ENCODE measurements at places on chromosomes 7 and 10. TPM values are rescaled to one million over a fixed set of nuclear protein-coding genes. Genes with fewer than 3 reads are reported as not detected.
A peak's percentile ranks its signal among the peaks of the same experiment; 100 is the strongest.

DNA sequence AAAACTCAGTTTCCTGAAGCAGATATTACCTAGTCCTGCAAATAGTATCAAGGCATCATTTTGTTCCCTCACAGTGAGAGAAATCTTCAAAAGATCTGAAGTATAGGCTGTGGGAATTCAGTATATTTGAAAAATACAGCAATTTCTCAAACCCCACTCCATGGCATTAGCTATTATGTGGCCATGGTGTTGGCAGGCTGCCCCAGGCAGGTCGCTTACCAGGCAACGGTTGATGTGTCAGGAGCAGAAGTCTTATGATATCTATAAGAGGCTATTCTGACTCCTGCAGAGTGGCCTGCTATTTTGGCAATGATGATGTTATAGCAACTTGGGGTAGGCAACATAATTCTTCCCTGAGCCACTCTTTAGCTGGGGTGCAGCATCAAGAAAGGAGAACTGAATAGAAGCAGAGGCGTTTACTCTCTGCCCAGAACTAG lies 187.9 kb downstream of the PLXDC2 start:
- DNase-seq, result no peak
- H3K27me3 ChIP-seq, result no peaks in the 10 kb centered on the region
- peak overlapping the region; percentile 73 for H3K27ac ChIP-seq
- no peaks in the 10 kb centered on the region for H3K36me3 ChIP-seq

DNA sequence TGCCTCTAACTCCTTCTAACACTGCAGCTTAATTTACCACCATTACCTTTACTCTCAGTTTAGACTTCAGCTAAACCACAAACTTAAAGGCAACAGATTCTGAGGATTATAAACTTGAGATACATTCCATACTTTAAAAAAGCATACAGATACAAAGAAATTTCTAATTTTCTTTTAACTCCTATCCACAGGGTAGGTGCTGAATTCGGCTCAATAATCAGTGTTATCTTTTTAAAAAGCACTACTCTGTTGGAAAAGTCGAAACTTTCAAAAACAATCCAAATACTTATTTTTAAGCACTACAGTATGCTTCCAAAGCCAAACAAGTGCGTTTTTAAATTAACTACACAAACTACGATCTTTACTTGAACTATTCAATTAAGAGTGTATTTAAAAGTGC lies 1.0 kb downstream of the SMNDC1 start:
- H3K27me3 ChIP-seq, result no peaks in the 10 kb centered on the region
- peaks cover 49% of the 10 kb centered on the region for H3K4me1 ChIP-seq
- H3K4me3 ChIP-seq, result peak overlapping the region; percentile 97
- no peak for DNase-seq

DNA sequence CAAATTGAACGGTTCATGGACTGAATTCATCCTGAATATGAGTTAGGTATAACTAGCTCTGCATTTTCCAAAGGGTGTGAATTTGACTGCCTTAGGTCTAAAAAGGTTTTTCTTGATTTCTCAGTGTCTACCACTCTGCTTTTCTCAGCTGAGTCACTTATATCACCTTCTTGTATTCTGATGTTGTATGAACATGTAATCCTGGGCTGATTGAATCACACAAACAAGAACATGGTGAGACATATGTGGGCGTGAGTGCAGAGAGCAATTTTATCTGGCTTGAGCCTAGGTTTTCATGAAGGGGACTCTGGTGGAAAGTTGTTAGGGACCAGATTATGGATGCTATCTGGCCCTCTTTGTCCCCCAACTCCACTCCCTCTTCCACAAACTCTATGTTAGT lies 239.8 kb downstream of the SUGCT start:
- no peak overlapping the region for H3K4me3 ChIP-seq
- no peak overlapping the region for H3K27ac ChIP-seq
- H3K36me3 ChIP-seq, result no peaks in the 10 kb centered on the region
- no peak for DNase-seq

DNA sequence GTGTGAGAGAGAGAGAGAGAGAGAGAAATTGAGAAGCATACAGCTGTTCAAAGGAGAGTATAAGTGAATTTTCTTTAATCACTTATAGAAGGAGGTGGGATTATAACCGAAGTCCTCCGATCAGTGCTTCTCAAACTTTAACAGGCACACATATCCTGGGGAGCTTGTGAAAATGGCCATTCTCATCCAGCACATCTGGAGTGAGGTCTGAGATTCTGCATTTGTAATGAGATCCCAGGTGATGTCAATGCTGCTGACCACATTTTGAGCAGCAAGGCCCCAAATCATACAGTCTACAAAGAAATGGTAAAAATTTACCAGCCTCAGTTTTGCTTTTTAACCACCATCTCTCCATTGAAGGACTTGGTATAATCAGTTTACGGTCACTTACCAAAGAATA lies 219.0 kb downstream of the PTEN start:
- H3K27ac ChIP-seq, result no peak overlapping the region
- no peaks in the 10 kb centered on the region for H3K27me3 ChIP-seq
- H3K36me3 ChIP-seq, result no peaks in the 10 kb centered on the region
- DNase-seq, result no peak
- H3K4me1 ChIP-seq, result peaks cover 11% of the 10 kb centered on the region
- H3K4me3 ChIP-seq, result no peak overlapping the region

GRCh38 chr10:74081192-74081803 lies 69.3 kb downstream of the AP3M1 start:
- no peak overlapping the region for H3K4me3 ChIP-seq
- peaks cover 27% of the 10 kb centered on the region for H3K36me3 ChIP-seq
- no peak overlapping the region for H3K27ac ChIP-seq
- H3K27me3 ChIP-seq, result no peaks in the 10 kb centered on the region

GRCh38 chr7:150479023-150479716 lies 28.7 kb downstream of the GIMAP8 start:
- DNase-seq, result no peak
- H3K27me3 ChIP-seq, result no peaks in the 10 kb centered on the region
- H3K4me1 ChIP-seq, result peaks cover 6% of the 10 kb centered on the region
- no peaks in the 10 kb centered on the region for H3K36me3 ChIP-seq
- H3K4me3 ChIP-seq, result no peak overlapping the region
- no peak overlapping the region for H3K27ac ChIP-seq

- no peak overlapping the region for H3K4me3 ChIP-seq
- H3K36me3 ChIP-seq, result no peaks in the 10 kb centered on the region
- DNase-seq, result no peak
- no peaks in the 10 kb centered on the region for H3K4me1 ChIP-seq
- no peak overlapping the region for H3K27ac ChIP-seq
These were observed 183.9 kb downstream of the AVL9 start for GRCh38 chr7:32679192-32679591.

- H3K4me3 ChIP-seq, result no peak overlapping the region
- H3K27ac ChIP-seq, result no peak overlapping the region
- no peaks in the 10 kb centered on the region for H3K27me3 ChIP-seq
- H3K36me3 ChIP-seq, result no peaks in the 10 kb centered on the region
These were observed 454.9 kb downstream of the ADRA2A start for GRCh38 chr10:111531690-111532089.

DNA sequence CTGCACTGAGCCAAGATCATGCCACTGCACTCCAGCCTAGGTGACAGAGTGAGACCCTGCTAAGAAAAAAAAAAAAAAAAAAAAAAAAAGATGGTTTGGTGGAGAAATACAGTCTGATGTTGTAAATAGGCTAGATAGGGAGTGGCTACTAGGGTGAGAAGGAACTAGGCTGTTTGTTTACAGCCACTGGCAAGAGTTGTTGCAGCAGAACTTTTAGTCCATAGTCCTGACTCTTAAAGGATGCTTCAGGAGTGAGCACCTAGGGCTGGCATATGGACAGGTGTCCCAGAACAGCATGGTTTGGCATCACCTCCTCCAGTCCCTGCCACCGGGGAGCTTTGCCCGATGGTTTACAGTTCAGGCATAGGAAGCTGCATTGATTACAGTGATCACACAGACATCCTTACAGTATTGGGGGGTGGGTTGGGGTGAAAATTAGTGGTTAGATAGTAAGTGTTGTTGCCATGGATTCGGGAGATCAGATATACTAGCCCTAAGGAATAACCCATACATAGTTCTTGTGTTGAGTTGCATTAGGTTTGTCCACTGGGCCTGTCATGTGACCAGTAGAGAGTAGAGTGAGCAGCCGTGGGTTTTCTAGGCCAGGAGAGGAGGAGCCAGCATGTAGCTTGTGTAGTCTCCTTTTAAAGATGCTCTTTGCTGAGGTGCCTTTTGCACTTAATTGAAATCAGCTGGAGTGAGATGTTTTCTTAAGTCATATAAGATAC lies 35.9 kb downstream of the ZRANB1 start:
- H3K4me3 ChIP-seq, result no peak overlapping the region
- H3K27ac ChIP-seq, result no peak overlapping the region
- DNase-seq, result no peak

TMEM236 gene
- total RNA-seq, result not detected

MLXIPL gene
- 1.9 TPM for total RNA-seq

HOXA5 gene
- 16.1 TPM for total RNA-seq

ZNF117 gene
- total RNA-seq, result 15.3 TPM

SLC26A4 gene
- total RNA-seq, result not detected
